RPMI8226 (cell line): ENCODE measurements at places on chromosomes 1 and 21.
A peak's percentile ranks its signal among the peaks of the same experiment; 100 is the strongest.

- no peak for DNase-seq
Observed at GRCh38 chr1:7265771-7266371, 480.6 kb downstream of the CAMTA1 start.

GRCh38 chr21:43301409-43302061, 125.4 kb downstream of the SIK1 start:
- no peak for DNase-seq

- DNase-seq, result no peak
Observed at GRCh38 chr1:52393174-52393573, 11.0 kb downstream of the ORC1 start.

GRCh38 chr1:13546791-13547190, 33.0 kb upstream of the LRRC38 start:
- DNase-seq, result no peak

DNA sequence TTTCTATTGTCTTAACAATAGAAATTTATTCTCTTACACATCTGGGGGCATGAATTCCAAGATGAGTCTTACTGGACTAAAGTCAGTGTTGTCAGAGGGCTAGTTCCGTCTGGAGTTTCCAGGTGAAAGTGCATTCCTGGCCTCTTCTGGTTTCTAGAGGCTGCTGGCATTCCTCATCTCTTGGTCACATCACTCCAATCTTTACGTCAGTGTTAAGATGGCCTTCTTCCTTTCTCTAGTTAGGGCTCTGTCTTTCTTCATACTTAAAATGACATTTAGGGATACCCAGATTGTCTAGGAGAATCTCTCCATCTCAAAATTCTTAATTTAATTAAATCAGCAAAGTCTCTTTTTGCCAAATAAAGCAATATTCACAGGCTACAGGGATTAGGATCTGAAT, 13.3 kb upstream of the PDC start:
- DNase-seq, result no peak

- no peak for DNase-seq
Observed at GRCh38 chr1:152107031-152107983, 7.9 kb downstream of the TCHH start.

- DNase-seq, result peak; percentile 54
Observed at GRCh38 chr1:151993734-151994496, at the start of gene S100A10. Gene S100A10, minus strand, starts transcription at chr1:151993859. Its CDS starts 7,629 bp downstream, at chr1:151986230.

GRCh38 chr1:86618358-86618757, 71.5 kb downstream of the CLCA4 start:
- DNase-seq, result peak; percentile 4

GRCh38 chr1:169550294-169550693, 36.0 kb downstream of the F5 start:
- DNase-seq, result peak; percentile 41
